Stimulated activated CD8-positive, alpha-beta memory T cell treated with anti-CD3 and anti-CD28 coated beads, Interleukin-15, amount 100 ng/mL, for 1 hour (primary cell): ENCODE measurements at places on chromosomes 2 and 18.

DNA sequence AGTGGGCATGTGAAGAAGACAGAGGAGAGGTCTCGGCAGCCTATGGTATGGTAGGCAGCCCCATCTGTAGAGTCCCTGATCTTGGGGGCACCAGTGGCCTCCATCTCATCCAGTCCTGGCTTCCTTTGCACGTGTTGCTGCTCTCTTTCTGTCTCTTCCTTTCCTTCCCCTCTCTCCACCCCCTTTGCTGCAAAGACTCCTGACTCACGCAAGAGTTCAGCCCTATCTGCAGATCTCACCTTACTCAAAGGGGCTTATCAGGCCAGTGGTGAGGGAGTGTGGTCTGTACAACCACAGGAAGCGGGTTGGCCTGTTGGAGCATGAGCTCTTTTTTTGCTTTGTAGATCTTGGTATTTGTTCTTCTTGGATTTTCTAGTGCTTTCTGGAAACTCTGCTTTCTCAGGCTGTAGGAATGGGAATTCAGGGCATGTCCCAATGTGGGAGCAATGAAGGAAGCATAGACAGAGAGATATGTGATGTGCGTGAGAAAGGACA, 14.6 kb upstream of the NT5DC4 start:
- DNase-seq = no peak

DNA sequence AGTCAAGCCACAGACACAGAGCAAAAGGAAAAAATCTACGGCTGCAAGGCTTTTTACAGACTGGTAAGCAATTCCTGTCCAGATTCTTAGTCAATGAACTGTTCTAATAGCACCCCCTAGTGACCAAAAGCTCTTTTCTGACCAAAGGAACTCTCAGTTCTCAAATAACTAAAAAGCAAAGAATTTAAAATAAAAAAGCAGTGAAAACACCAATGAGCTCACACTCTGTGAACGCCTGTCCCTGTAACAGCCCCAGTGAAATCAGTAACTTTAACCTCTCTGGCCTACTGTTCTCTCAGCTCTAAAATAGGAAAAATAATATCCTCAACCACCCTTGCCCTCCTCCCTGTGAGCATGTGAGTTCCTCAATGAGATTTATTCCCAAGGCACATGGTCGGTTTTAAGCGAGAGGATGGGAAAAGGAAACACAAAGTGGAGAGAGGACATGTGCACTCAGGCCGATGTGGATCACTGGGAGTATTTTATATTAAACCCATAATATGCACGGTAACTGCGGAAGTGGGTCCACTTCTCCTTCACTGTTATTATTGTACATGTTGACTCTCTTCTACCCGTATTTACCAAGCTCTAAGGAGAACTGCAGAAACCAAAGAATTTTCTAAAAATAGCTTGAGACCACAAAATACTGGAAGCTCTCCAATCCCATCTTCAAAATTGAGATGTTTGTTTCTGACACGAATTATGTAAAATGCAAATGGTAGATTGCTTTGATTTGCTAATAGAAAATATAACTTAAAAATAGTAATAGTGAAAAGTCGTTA, 128.5 kb downstream of the STK39 start:
- DNase-seq = no peak

DNA sequence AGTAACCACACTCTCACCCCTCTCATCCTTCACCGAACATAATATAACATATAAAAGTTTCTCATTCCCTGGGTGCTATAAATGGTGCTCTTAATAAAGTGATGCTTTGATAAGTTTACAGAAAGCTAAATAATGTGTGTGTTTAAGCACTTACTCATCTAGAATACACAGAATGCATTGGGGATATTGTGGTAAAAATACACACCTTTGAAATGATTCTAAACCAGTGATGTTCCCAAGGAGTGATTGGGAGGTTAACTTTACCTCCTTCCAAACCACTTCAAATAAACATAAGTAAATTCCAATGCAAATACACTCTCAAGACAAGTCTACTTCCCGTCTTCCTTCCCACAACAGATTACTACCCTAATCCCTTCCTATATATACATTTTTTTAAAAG, 85.3 kb upstream of the TWSG1 start:
- no peak for DNase-seq

GRCh38 chr2:39922679-39923405, 143.8 kb upstream of the THUMPD2 start:
- DNase-seq = no peak

- DNase-seq = no peak
Measured at GRCh38 chr2:144586476-144586875, 66.6 kb upstream of the ZEB2 start.

DNA sequence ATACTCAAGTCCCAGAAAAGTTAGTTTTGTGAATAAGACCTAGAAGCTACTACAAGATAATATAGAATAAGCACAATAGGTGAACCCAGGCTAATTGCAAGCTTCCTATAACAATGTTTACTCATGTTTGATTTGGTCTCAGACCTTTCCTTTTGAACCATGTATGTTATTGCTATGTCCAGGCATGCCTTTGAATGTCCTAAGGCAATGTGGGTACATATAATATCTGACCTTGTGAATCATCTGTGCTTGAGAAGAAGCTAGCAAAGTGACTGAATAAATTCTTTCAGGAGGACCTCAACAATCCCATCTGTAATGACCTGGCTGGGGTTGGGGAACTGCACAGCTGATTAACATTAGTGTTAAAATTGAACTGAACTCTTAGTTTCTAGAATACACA, 1285.9 kb upstream of the CELF4 start:
- DNase-seq = no peak
